ENCODE measurements at places on chromosomes 2 and 18. TPM values are rescaled to one million over a fixed set of nuclear protein-coding genes. Genes with fewer than 3 reads are reported as not detected.

GRCh38 chr2:10322973-10323372 lies 20.3 kb downstream of the HPCAL1 start:
- peaks cover 9% of the 10 kb centered on the region for H3K4me1 ChIP-seq
- DNase-seq = no peak
- peaks cover 2% of the 10 kb centered on the region for H3K27me3 ChIP-seq
- peaks cover 4% of the 10 kb centered on the region for H3K36me3 ChIP-seq
- H3K27ac ChIP-seq = no peak overlapping the region

DNA sequence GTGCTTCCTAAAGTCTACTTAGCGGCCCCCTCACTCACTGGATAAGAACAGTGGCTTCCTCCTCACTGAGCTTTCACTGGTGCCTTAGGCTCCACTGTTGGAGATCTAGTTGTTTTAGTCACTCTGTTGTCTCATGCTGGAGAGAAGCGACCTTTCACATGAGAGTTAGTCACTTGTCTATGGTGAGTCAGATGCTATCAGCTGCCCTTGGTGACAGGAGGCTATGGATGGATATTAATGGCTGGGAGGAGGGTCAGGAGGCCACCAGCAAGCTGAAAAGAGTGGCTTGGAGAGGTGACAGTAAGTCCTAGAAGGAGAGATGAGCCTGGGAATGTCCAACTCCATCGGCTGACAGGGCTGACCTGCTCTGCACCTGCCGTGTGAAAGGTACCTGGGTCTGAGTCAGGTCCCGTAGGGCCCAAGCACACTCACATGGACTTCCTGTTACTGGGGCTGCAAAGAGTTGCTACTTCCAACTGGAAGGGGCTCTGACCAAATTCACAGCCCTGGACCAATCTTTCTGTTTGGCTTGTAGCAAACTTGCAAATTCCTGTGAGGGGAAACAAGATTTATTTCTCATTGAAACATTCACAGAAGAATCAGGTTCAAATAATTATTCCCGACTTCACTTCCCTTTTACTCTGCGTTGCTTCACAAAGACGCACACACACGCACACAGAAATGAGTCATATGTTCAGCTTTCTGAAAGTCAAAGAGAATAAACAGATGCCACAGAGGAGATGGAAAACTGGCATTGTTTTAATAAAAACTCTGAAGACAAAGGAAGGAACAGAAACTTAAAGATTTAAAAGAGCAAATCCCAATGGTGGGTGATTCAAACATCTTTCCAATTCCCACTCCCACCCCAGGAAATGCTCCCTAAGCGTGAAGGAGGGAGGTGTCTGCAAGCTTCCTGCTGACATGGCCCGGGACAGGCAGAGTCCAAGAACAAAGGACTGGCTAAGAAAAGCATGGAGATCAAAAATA lies 203.5 kb upstream of the TWIST2 start:
- no peak overlapping the region for H3K27ac ChIP-seq
- H3K4me1 ChIP-seq = peaks cover 3% of the 10 kb centered on the region
- H3K36me3 ChIP-seq = no peaks in the 10 kb centered on the region
- no peak overlapping the region for H3K4me3 ChIP-seq

DNA sequence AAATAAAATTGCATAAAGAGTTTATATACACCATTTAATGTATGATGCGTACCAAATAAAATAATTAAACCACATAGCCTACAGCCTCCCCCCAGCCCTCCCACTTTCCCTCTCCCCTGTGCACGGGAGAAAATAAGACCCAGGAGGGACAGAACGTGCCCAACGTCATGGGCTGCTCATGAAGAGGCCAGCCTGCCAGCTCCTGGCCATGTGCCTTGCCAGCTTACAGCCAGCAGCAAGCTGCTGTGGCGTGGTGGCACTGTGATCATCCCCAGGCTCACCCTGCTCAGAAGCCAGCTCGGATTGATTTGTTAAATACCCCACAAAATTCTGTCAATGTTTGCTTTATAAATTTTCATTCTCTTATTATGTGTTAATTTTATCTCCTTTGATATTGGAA lies 7.6 kb downstream of the GPR148 start:
- no peak overlapping the region for H3K27ac ChIP-seq
- no peaks in the 10 kb centered on the region for H3K4me1 ChIP-seq
- no peaks in the 10 kb centered on the region for H3K36me3 ChIP-seq
- no peak for DNase-seq
- H3K4me3 ChIP-seq = no peak overlapping the region

DNA sequence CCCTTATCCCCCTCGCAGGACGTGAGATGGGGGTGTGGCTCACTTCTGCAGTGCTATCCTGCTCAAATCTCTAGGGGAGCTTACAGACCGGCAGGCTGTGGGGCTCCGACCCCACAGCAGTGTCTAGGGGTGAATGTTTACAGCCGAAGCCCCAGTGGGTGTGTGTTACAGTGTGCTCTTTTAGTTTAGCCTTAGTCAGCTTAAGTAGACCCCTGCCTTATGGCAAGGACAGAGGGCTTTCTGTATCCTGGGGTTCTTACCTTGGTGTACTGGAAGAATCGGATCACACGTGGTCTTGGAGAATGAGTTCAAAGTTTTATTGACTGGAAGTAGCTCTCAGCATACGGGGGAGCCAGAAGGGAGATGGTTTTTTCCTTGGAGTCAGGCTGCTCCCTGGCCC lies 348.2 kb upstream of the GYPC start:
- no peak for DNase-seq
- H3K27ac ChIP-seq = no peak overlapping the region
- H3K36me3 ChIP-seq = no peaks in the 10 kb centered on the region
- peaks cover 20% of the 10 kb centered on the region for H3K4me1 ChIP-seq

The SLC35G4 gene
- total RNA-seq = not detected

The SLC5A6 gene
- 40.0 TPM for total RNA-seq
